Left renal cortex interstitium (tissue), 4 donors: ENCODE measurements at places on chromosomes 7 and 10. TPM values are rescaled to one million over a fixed set of nuclear protein-coding genes. Genes with fewer than 3 reads are reported as not detected.

- DNase-seq = peak; percentile 51
Measured at GRCh38 chr10:89414879-89415821, 782 bp downstream of the IFIT5 start.

DNA sequence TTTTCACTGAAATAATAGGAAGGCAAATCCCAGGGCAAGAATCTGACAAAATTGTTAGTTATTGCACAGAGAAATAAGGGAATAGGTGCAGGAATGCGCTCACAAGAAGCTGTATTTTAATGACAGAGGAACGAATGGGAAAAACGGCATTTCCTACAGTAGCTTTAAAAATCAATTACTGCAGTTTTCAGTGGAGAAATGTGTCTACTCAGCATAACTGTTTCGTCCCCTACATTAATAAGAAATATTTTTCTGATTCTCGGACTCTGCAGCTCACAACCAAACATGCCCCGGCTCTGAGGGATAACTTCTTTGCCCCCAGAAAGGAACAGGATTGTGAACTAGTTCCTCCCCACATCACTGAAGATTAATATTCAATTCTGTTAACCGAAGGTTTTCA is 44.9 kb upstream of the TCERG1L start:
- no peak for DNase-seq

MGAM2 gene
- polyA plus RNA-seq = 0.79 TPM

GRCh38 chr7:34939175-34939574 is 98.1 kb downstream of the DPY19L1 start:
- no peak for DNase-seq

GRCh38 chr10:132162590-132163277 is 24.0 kb upstream of the DPYSL4 start:
- DNase-seq = no peak

DNA sequence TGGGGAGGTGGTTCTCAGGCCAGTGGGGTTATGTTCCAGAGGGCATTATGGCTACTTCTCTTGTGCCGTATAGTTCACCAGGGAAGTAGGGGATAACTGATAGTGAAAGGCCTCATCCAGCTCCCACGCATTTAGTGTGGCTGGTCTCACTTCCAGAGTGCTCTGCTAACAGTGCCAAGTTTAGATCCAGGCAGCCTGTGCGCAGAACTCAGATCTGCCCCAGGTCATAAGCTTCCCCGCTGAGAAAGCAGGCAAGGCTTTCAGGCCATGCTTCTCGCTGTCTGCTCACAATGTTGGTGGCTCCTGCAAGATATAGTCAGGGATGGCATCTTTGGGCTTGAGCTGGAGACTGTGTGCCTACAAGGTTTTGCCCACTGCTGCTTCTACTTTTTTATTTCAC is 11.3 kb downstream of the AGK start:
- DNase-seq = no peak

DNA sequence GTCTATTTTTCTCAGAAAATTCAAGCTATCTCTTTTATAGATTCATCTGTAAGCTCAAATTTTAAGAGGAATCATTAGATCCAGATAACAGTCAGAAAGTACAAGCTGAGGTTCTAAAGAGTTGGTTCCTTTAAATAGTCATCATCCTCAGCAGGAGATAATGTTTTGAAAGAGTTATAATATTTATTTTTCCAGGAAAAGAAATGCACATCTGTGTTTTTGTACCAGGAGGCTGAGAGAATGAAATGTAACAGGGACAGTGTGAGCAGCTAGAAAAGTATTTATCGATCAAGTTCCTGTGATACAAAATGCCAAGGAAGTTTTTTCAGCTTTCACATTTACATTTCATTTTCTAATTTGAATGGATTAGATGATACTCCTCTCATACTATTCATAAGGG is 120.2 kb upstream of the LRRTM3 start:
- no peak for DNase-seq

- no peak for DNase-seq
Measured at GRCh38 chr10:93420944-93421825, 60.9 kb downstream of the MYOF start.

DNA sequence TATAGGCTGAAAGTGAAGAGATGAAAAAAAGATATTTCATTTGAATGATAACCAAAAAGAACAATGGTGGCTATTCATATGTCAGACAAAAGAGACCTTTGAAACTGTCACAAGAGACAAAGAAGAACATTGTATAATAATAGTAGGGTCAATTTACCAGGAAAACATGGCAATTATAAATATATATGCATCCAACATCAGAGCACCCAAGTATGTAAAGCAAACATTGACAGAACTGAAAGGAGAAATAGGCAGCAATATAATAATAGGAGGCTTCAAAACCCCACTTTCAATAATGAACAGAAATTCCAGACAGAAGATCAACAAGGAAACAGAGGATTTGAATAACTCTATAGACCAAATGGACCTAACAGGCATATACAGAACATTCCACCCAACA is 876.2 kb downstream of the GRID1 start:
- DNase-seq = no peak

DNA sequence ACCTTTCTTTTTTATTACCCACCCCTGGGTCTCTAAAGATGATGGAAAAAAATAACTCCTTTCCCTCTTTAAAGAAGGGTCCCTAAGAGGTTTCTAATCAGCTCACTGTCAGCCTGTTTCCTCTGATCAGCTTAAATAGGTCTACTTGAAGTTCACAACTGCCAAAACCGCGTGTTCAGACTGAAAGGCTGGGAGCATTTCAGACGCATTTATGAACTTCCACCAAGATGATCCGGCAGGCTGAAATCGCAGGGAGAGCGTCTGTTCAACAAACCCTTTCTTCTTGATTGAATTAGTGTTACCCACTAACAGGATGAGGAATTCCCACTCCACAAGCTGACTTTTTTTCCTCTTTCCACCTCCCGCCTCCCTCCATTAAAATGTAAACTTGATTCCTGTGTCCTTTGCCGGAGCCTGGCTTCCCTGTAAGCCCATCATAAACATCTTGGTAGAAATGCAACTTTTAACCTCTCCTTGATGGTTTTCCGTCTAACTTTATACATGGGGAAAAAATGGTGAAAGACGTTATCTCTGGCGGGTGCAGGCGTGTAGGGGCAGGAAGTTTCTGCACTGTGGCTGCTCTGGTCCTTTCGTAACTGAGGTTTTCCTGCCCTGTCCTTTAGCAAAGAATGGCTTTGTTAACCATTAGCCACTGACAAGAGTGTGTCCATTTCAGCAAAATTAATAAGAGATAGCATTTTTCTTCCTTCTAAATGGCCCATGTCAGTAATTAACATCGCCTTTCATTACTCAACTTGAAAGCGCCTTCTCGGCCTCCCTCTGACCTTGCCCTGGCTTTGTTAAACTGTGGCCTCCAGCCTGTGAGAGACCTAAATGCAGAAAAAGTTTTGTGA is 130.7 kb downstream of the BAMBI start:
- no peak for DNase-seq

GRCh38 chr7:83105063-83105462 is 57.6 kb downstream of the PCLO start:
- DNase-seq = no peak

DNA sequence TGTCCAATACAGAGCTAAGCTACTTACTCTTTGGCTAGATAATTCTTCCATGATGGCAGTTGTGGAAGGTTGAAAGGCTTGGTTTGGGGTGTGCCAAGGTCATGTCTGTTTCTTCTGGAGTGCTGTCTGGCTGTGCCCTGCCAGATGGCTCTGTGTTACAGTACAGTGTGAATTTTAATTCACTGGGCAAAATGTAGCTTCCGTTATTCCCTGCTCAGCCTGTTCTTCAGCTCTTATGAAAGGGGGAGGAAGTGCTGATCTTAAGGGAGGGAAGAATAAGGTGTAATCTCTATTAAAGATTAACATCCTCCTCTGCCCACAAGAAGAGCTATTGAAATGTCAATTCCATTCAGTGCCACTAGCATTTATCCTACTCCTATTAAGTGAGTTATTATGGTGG is 52.2 kb downstream of the SND1 start:
- no peak for DNase-seq

PGAM2 gene
- polyA plus RNA-seq = 3.3 TPM

PODXL gene
- polyA plus RNA-seq = 699 TPM

LRRC17 gene
- polyA plus RNA-seq = 103 TPM

- DNase-seq = no peak
Measured at GRCh38 chr10:8149991-8150390, 95.5 kb downstream of the GATA3 start.

DNA sequence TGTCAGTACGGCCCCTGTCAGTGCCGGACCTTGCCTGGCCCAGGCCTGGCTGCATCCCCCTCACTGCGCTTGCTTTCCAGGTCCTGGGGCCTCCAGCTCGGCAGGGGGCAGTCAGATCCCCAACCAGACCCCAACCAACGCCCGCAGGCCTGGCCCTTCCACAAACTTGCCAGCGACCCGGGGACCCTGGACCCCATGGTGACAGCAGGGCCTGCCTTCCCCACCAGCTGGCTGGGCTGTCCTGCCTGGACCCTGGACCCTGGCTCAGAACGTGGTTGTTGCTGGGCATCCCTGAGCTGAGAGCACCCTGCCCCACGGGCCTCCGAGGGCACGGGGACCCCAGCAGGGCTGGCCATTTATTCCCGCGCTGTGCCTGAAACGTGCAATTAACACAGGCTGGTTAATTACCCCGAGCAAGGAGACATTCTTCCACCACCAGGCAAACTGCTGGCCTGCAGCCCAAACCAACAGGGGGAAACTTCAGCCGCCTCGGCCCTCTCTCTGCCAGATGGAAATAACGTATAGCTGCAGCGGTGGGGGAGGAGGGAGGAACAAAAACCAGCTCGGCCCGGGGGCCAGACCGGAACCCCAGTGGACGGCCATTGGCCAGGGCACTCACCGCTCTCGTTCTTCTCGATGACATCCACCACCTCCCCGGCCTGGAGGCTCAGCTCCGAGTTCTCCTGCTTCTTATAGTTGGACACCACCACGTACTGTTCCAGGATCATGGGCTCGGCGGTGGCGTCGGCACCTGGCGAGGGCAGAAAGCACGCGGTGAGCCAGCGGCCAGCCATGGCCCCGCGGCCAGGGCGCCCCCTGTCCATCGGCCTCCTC is 167.1 kb downstream of the NEURL1 start:
- DNase-seq = no peak

DNA sequence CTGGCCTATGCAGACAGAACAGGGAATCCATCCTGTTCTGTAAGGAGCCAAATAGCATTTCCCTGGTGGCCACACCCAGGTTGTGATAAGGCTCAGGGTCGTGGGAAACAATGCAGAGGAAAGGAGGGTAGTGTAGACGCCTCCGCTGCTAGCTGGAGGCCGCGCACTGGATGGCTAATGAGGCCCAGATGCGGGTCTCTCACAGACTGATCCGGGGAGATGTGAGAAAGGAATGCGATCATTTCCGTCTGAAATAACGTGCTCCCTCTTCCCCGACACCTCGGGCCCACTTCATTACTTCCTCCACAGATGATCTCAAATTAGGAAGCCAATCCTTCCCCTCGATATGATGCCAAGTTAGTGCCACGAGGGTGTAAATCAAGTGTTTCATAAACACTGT is 203.3 kb downstream of the TAX1BP1 start:
- no peak for DNase-seq

GRCh38 chr10:15168291-15168785 is at the start of gene NMT2:
NMT2 (minus strand) TSS chr10:15168693; CDS start chr10:15168612, 81 bp downstream.
- DNase-seq = peak; percentile 65

DNA sequence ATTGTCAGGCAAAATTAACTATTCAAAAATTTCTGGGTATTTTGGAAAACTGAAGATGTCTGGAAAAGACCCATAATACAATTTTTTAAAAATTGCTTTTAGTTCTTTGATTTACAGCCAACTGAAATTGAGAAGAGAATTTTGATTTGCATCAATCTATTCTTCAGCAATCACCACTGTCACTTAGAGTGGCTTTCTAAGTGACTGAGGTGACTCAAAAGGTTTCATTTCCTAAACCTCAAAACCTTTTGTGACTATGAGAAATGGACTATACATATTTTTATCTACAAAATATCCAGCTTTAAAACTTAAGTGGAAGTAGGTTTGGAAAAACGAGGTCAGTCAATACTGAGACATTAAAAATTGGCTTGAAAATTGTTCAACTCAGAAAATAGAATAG is 60.0 kb downstream of the ENO4 start:
- DNase-seq = no peak

DNA sequence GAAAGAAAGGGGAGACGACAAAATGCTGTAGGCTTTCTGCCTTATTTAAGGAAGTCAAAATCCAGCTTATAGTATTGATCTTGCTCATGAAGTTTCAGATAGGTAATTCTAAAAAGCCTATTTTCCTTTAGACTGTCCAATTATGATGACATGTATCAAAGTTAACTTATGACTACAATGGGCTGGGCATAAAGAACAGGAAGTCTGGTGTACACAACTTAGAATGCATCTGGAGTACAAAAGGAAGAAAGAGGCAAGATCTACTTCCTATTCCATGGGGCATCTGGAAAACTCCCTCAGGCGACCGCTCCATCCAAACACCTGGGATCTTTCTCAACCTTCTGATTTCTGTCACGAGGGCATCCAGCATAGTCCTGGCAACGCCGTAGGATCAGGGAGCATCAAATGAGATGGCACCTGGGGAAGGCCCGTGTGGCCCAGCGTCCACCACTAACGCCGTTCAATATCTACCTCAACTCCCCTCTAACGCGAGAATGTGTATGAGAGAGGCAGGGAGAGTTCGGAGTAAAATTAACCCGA is 512 bp downstream of the FAM24B start:
- DNase-seq = no peak

PLA2G12B gene
- polyA plus RNA-seq = 7.0 TPM
